ENCODE measurements at places on chromosomes 1 and 21.

DNA sequence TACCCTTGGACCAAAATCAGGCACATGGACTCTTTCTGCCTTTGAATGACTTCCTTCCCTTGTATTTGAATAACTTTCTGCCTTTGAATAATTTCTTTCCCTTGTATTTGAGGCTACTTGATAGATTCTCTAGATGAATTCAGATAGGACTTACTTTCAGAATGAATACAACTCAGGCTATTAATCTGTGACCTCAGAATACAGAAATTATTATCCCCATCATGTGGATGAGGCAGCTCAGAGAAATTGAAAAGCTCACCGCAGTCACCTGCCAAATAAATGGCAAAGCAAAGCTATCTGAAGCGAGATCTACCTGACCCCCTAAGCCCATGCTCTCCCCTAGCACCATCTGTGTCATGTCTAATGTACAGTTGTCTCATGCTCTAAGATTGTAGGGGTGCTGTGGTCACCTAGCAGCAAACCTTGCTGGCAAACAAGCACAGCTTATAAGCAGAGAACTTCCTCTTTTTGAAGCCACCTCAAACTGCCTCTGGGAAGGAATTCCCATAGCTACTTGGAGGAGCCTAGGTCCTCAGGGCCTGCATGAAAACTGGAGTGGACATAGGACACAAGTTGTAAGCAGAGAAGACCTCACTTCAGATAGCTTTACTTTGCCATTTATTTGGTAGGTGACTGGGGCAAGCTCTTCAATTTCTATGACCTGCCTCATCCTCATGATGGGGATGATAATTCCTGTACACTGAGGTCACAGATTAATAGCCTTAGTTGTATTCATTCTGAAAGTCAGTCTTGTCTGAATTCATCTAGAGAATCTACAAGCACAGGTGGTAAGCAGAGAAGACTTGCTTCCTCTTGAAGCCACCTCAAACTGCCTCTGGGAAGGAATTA, 66.1 kb downstream of the FASLG start:
- no peak for DNase-seq

GRCh38 chr1:66357478-66358197, 176.3 kb upstream of the SGIP1 start:
- no peak for DNase-seq

DNA sequence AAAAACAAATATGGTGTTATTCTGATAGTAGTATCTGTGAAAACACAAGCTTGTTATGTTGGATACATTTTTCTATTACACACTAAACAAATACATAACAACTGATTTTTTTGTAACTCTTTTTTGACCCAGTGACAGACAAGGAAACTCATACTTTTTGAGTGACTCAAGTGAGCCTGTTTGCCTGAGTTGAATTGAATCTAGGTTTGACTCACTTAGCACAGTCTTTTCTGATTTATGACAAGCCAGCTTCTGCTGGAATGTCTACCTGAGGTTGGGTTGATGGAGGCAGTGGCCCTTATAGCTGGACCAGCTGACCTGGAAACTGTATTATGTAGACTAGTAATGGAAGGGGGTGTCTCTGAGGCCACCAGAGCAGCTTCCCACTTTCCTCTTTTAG, 4.2 kb upstream of the CLCA4 start:
- DNase-seq = no peak

- no peak for DNase-seq
Observed at GRCh38 chr1:103341377-103341880, 184.1 kb upstream of the RNPC3 start.

GRCh38 chr1:8398086-8398485, 80.2 kb downstream of the SLC45A1 start:
- no peak for DNase-seq

DNA sequence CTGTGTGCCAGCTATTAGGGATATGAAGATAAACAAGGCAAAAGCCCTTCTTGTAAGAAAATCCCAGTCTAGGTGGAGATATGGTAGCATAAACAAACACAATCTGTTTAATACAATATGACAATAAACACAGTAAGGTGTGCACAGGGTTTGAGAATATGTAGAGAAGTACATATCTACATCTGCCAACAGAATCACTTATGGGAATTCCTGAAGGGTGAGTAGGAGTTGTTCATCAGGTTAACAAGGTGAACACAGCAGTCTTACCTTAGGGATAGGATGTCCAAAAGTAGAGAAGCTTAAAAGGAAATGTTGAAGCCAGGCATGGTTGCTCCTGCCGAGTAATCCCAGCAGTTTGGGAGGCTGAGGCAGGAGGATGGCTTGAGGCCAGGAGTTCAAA, 57.7 kb upstream of the LRRC7 start:
- no peak for DNase-seq

All from stimulated activated CD4-positive, alpha-beta T cell treated with anti-CD3 and anti-CD28 coated beads, Interleukin-15, amount 100 ng/mL, for 24 hours (primary cell).